ENCODE measurements at places on chromosomes 5 and 9.
A peak's percentile ranks its signal among the peaks of the same experiment; 100 is the strongest.

GRCh38 chr9:129682381-129682780, 16.9 kb downstream of the PRRX2 start:
- DNase-seq, result no peak

DNA sequence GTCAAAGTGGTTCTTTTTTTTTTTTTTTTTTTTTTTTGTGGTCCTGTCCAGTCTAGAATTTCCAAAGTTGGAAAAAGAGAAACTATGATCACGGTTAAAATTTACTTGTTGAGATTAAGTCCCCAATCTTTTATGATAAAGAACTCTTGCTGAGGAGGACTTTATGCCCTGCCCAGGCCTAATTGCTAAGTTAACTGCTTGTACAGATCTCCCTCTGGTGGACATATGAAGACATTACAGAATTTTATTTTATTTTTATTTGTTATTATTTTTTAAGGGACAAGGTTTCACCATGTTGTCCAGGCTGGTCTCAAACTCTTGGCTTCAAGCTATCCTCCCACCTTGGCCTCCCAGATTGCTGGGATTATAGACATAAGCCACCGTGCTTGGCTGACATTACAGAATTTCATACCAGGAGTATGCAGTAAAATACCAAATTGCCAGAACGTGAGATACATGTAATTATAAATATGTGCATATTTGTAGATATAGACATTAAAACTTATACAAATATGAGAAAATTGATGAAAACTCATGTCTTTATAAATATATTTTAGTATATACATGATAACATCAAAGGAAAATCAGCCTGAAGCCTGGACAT, 91.2 kb downstream of the RFK start:
- peak; percentile 52 for DNase-seq

DNA sequence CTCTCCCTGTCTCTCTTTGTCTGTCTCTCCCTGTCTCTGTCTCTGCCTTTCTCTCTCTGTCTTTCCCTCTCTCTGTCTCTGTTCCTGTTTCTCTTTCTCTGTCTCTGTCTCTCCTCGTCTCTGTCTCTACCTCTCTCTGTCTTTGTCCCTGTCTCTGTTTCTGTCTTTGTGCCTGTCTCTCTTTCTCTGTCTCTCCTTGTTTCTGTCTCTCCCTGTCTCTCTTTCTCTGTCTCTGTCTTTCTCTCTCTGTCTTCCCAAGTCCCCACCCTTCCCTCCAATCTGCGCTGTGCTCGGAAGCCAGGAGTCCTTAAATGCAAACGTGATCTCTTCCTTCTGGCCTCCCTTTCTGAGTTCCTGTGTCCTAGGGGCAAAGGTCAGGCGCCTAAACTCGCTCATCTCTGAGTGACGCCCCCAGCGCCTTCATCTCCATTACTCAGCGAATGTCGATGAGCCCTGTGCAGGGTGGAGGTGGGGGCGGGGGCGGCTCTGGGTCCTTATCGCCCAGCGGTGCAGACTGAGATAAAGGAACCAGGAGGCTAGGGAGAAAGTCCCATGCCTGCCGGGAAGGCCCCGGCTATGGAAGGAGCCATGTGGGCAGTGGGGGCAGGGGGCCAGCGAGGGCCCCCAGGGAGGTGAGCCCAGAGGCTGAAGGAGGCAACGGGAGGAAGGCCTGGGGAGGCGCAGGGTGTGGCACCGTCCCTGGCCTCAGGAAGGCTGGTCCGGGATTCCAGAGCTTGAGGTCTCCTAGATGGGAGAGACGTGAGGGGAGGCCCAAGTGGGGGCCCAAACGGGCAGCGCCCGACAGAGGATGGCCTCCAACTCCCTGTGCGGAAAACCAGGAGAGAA, 1.5 kb upstream of the SLC6A19 start:
- no peak for DNase-seq

GRCh38 chr5:90529939-90530677, 724 bp upstream of the LYSMD3 start:
- DNase-seq, result peak; percentile 63

DNA sequence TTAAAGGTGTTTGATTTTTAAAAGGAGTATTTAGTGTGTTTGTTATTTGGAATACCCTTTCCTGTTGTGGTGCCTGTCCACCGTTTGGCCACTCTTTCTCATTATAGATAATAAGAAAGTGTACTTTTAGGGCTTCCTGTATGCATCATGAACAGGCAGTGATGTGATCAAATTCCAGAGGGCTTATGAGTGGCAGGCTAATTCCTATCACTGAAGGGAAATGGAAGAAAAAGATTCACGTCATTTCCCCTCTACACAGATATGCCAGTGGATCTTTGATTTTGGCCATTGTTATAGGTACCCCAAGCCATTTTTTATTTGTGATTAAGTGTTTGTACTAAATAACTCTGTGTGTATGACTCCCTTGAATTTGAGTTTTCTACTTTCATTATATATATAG, 37.1 kb downstream of the RPS6 start:
- no peak for DNase-seq

DNA sequence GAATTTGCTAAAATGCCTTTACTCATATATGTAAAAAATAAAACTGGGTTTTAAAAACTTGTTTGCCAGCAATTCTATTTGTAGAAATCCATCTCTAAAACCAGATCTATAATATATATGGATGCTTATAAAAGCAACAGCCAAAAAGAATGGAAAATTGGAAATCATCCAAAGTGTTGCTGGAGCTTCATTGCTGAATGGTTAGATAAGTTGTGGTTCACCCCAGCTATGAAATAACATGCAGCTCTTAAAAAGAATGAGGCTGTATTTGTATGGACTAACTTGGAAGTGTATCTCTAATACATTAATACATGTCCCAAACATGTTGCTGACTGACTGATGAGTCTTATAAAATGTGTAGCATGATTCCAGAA, 76.2 kb downstream of the STK10 start:
- DNase-seq, result no peak

- no peak for DNase-seq
These were observed 9.0 kb downstream of the NDUFS4 start for GRCh38 chr5:53569453-53569852.

DNA sequence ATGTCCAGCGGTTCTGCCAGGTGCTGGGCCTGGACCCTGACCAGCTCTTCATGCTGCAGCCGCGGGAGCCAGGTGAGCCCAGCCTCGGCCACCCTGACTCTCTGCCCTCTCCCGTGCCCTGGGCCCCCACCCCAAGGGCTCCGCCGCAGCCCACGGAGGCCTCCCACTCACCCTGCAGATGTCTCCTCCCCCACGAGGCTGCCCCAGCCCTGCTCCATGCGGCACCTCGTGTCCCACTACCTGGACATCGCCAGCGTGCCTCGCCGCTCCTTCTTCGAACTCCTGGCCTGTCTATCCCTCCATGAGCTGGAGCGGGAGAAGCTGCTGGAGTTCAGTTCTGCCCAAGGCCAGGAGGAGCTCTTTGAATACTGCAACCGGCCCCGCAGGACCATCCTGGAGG, 7.4 kb downstream of the RNF208 start:
- DNase-seq, result no peak

DNA sequence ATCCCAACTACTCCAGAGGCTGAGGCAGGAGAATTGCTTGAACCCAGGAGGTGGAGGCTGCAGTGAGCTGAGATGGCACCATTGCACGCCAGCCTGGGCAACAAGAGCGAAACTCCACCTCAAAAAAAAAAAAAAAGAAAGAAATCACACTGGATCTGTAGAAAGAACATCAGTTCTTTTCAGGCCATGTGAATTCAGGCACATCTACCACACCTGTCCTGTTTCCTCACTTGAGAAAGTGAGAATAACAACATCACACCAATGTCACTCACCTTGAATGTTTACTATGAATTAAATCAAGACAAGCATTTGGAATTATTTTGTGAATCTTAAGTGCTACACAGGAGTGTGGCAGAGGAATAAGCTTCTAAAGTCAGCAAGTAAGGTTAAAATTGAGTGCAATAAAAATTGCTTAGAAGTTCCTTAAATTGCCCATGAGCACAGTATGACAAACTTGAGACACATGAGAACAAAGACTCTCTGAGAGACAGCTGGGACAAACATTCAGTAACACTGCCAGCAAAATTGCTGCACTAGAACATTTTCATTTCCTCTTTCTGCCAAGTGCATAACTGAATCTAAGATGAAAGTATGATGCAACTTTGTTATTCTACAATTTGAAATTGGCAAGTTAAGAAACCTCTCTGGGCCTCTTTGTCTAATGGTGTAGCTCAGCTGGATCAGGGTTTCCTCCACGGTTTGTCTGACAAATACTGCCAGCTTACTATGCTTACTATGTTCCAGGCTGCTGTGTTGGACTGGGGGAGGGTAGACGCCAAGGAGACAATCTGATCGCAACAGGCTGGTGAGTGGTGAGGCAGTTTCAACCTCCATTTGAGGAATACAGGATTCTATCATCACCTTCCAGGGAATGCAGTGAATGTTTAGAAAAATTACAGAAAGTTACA, 1.9 kb upstream of the RIC1 start:
- DNase-seq, result peak; percentile 78
